ENCODE measurements at places on chromosomes 1 and 21. TPM values are rescaled to one million over a fixed set of nuclear protein-coding genes. Genes with fewer than 3 reads are reported as not detected.

- ATAC-seq = peak; percentile 82
Measured at GRCh38 chr1:19430121-19431068, 54.9 kb downstream of the CAPZB start.

DNA sequence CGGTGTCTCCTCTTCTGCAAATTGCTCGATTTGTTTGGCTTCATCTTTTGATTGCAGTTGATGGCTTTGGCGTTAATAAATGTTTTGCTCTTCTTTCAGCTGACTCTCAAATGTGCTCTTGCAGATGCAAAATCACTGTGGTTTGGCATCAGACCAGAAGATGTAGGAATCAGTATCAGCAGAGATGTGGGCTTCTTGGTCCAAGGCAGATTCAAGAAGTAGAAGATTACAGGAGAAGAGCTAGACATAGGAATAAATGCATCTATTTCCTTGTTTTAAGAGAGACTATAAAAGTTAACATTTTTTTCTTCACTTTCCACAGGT, 59.8 kb upstream of the BACH1 start:
- no peak for ATAC-seq

DNA sequence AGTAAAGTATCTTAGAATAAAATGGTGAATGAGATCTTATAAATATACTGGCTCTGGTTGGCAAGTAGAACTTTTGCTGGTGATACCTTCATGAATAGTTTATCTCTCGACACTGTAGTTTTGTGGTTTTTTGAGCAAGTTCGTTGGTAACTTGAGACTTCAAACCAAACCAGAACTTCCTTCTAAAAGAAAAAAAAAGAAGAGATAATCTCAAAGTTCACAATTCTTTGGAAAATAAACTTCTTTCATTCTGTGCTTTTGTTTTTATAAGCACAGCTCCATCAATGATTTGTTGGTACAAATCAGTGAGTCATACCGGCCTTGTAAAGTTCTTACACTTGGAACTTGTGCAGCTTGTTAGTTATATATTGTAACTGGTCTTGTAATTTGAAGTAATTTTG, 2.3 kb downstream of the HIPK1 start:
- no peak for ATAC-seq

DNA sequence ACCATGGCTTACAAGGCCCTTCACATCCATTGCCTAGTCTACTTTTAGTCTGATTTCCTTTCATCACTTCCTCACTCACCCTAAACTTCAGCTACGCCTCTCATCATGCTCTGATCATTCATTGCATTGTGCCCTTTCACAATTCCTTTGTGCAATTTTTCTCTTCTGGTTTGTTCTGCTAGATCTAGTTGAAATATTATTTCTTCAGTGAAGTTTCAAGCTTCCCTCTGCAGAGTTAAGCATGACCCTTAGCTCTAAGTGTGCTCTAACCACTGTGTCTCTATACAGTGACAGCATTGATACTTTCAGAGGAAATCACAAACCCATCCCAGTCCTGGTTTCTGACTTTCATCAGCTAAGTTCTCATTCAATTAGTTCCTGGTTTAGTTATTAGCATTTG, 166.1 kb downstream of the PLA2G4A start:
- ATAC-seq = no peak

- no peak for ATAC-seq
Measured at GRCh38 chr1:101060992-101061391, 35.4 kb upstream of the DPH5 start.

DNA sequence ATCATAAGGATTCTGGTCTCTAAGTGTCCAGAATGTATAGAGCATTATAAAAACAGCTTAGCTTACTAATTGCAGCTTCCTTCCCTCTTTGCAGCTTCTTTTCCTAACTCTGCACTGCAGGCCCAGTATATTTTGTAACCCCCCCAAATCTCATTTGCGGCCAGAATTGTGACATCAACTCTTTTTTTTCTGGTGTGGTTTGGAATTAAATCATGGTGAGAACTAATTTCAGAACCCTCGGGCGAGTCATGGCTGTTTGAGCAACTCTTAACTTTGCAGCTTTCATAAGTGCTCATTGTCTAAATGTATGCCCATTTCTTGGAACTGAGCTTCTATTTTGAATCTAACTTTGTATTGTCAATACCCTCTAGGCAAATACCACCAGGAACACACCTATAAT, 187.4 kb downstream of the CYYR1 start:
- ATAC-seq = no peak

- no peak for ATAC-seq
Measured at GRCh38 chr1:229452956-229453801, 19.3 kb upstream of the ACTA1 start.

- ATAC-seq = no peak
Measured at GRCh38 chr1:14118691-14119485, 418.9 kb downstream of the PRDM2 start.

DNA sequence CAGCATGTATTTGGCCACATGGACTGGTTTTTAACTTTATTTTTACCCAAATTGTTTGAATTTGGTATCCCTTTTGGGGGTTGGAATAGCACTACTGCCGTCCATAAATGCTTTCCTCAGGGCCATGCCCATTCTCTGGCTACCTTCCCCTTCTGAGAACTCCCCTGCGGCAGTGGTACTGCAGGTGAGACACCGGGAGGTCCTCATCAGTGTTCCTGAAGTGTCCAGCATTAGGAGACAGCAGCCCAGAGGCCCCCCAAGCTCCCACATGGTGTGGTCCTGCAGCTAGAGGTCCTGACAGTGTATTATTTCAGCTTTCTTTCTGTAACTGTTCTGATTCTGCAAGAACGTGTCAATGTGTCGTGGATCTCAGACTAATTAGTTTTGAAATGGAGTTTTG, 8.9 kb downstream of the LMO4 start:
- no peak for ATAC-seq

TDRD5 gene
- not detected for total RNA-seq

ACTL8 gene
- 0.20 TPM for total RNA-seq

TMEM269 gene
- 0.08 TPM for total RNA-seq

KCNK2 gene
- total RNA-seq = 0.08 TPM

C1QA gene
- 10.4 TPM for total RNA-seq

Measured in esophagus mucosa (tissue), 1 donor.